Brain pericyte (primary cell): ENCODE measurements at places on chromosomes 13 and 19.

DNA sequence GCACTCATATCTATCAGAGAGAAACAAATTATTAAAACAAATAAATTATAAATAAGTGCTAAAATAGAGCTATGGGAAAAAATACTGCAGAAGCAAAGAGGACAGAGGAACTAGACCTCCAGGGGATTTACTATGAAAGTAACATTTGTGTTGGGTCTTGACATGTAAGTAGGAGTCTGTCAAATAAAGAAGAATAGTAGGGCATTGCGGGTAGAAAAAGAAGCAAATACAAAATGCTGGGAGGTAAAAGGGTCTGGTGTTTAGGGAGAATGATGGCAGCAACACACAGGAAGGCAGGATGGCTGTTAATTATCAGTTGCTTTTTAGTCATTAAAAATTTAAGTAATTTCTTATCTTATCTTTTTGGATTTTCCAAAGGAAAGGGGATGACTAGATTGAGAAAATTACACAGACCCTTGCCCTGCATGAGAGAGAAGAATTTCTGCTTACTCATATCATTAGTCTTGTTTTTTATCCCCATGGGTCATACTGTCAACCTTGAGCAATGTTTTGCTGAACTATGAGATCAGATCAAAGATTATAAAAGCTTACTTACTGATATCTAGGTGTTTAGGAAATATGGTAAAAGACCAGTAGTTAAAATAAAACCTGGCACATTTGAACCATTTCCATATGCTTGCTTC lies 472.7 kb downstream of the DIAPH3 start:
- DNase-seq, result no peak

DNA sequence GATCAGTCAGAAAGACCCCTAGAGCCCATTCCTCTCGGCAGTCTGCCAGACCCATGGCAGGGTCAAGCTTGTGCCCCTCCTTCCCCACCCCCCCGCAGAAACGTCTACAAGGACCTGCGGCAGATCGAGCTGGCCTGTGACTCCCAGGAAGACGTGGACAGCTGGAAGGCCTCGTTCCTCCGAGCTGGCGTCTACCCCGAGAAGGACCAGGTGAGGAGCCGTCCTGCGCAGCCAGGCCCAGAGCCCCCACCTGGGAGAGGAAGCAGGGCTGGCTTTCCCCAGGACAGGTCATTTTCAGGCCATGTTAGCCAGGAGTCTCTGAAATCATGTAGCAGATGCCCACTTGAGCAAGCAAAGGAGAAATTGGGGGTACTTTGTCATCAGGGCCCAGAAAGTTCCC lies 12.3 kb downstream of the TMED1 start:
- no peak for DNase-seq

GRCh38 chr19:2274931-2275535 lies 6.9 kb downstream of the PEAK3 start:
- no peak for DNase-seq

DNA sequence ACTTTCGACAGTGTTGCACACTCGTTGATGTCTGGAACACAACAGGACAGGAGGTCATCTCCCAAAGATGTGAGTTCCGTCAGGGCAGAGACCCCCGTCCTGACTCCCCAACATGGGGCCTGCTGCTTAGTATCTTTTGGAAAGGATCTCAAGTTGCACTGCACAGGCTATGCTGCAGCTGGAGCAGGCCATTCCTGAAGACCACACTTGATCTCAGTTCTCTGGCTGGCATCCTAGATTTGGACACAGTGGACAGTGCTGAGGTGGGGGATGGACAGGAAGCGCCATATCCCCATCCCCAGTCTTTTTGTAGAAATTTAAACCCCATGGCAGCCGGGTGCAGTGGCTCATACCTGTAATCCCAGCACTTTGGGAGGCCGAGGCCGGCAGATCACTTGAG lies 5.9 kb downstream of the ADGRE2 start:
- no peak for DNase-seq

GRCh38 chr13:73945382-73945781 lies 188.8 kb downstream of the KLF12 start:
- no peak for DNase-seq
